ENCODE measurements at places on chromosomes 12 and 14. TPM values are rescaled to one million over a fixed set of nuclear protein-coding genes. Genes with fewer than 3 reads are reported as not detected.

DNA sequence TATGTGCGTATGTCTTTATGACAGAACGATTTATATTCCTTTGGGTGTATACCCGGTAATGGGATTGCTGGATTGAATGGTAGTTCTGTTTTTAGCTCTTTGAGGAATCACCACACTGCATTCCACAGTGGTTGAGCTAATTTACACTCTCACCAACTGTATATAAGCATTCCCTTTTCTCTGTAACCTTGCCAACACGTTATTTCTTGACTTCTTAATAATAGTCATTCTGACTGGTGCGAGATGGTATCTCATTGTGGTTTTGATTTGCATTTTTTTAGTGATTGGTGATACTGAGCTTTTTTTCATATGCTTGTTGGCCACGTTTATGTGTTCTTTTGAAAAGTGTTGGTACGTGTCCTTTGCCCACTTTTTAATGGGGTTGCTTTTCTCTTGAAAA lies 49.7 kb downstream of the FRS2 start:
- DNase-seq, result no peak

DNA sequence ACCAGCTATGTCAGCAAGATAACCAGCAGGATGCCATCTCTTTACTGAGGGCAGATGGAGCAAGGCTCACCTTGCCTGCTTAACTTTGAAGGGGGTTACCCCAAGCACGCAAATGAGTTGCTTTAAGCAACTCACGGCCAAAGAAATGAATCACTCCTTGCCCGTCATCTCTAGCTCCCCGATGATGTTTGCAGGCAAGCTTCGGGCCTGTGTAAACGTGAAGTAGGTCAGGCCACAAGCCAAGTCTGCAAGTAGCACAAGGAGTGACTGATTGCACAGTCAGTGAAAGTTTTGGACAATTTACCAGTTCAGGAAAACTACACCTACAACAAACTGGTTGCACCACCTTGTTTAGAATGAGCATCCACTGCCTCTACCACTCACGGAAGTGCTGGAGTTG lies 699.7 kb upstream of the TBX3 start:
- DNase-seq, result no peak

- no peak for DNase-seq
Observed at GRCh38 chr12:49843411-49843810, 505 bp upstream of the BCDIN3D start.

GRCh38 chr14:93946104-93946503 lies 19.0 kb downstream of the FAM181A start:
- DNase-seq, result no peak

GRCh38 chr14:22973217-22974032 lies 8.9 kb downstream of the AJUBA start:
- DNase-seq, result no peak

CCDC177 gene
- not detected for total RNA-seq

CD4 gene
- total RNA-seq, result 20.6 TPM

DNA sequence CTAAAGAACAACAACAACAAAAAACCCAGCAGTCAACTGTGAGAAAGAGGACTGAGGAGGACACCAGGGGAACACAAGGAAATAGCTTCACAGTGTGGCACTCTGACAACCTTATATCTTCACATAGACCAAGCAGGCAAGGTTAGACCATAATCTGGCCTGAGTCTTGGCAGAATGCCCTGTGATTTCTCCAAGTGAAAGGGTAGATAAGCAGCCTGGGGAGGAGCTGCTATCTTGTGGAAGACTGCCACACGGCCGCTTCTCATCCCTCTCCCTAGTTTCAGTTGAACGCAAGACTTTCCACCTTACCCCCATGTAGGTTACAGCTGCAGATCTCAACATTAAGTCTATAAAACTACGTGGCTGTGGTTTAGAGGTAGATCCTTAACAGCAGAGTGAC lies 3.7 kb downstream of the SLC25A21 start:
- DNase-seq, result no peak

DNA sequence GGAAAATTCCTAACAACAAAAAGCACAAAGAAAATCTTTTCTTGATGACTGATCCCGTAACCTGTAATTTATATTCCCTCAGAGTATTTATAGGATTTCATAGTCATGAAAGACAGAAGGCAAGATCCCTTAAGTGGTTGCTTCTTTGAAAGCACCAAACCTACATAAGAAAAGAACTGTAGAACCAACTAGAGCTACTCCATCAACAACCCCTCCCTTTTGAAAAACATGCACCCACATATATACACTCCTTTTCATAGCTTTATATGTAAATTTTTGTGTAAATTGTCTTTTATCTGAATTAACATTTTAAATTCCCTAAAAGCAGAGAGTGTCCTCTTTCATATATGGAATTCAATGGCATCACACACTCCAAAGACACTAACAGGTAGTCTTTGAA lies 215.3 kb downstream of the CEP128 start:
- no peak for DNase-seq

DNA sequence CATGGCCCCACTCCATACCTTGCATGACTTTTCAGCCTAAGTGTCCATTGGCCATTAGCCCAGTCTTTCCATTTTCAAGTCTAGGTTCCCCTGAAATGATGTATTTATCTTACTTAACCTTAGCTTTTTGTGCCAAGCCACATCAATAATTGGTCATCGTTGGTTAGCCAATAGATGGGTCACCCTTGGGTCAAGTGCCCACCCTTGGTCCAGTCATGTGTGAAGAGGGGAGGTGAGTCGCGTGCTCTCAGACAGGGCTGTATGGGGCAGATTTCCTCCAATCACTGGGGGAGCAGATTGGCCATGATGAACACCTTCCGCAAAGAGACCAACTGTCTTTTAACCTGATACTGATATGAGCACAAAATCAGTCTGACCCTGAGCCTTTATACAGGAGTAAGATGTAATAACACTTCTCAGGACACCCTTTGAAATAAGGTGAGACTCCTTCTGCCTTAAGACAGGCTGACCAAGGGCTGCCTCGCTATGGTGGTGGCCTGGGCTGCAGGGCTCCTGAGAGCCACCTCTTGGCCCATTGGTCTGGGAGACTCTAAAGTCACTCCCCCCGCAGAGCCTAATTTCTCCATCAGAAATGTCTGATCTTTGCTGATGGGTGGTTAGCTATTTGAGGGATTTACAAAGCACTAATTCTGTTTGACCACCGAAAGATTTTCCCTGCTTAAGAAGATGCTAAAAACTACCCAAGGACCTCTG lies 143.2 kb downstream of the ZFP36L1 start:
- DNase-seq, result peak; percentile 38

YBX3 gene
- total RNA-seq, result 371 TPM

- no peak for DNase-seq
Observed at GRCh38 chr14:49971156-49972130, 78.6 kb downstream of the ARF6 start.

DNA sequence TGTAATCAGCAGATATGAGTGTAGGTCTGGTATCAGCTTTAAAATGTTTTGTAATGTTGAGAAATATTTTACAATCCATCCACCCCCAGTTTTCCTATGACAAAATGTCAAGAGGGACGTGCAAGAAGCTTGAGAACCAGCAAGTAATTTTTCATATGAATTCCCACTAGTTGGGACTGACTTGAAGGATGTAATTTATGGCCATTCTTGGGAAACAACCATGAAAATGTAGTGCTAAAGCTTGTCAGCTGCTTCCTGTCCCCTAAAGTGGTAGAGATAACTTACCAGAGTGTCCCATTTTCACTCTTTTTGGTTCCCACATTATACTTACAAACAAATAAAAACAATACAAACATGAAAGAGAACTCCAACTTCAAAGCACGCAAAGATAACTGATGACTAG lies 63.9 kb downstream of the RERG start:
- no peak for DNase-seq

GRCh38 chr14:55122440-55122986 lies 6.5 kb upstream of the LGALS3 start:
- DNase-seq, result no peak

KERA gene
- 0.18 TPM for total RNA-seq

DNA sequence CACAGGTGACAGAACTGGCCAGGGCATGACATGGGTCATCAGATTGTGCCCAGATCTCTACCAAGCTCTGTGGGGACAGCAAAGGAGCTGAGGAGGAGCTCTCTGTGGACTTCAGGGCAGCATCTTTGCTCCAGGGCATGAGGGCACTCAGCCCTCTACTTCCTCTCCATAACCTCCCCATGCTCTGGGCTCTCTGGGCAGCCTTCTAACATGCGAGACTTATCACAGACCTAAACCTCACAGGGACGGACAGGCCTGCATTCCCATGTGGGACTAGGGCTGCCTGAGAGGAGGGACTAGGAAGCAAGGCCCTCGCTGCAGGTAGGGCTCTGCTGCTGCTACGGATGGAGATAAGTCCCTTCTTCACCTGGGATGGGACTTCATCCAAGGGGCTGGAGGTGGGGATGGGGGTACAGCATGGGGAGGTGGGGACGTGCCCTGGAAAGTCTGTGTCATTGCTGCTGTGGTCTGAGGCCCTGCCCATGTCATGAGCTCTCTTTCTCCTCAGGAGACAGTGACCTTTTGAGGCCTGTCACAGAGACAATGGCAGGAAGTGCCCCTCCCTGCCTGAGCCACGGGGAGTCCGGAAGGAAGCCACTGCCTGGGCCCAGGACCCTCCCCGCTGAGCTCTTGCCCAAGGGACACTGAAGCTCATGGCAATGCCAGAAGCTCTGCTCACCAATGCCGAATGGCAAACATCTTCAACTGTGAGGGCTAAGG lies 44.1 kb downstream of the PITPNM2 start:
- DNase-seq, result no peak

DNA sequence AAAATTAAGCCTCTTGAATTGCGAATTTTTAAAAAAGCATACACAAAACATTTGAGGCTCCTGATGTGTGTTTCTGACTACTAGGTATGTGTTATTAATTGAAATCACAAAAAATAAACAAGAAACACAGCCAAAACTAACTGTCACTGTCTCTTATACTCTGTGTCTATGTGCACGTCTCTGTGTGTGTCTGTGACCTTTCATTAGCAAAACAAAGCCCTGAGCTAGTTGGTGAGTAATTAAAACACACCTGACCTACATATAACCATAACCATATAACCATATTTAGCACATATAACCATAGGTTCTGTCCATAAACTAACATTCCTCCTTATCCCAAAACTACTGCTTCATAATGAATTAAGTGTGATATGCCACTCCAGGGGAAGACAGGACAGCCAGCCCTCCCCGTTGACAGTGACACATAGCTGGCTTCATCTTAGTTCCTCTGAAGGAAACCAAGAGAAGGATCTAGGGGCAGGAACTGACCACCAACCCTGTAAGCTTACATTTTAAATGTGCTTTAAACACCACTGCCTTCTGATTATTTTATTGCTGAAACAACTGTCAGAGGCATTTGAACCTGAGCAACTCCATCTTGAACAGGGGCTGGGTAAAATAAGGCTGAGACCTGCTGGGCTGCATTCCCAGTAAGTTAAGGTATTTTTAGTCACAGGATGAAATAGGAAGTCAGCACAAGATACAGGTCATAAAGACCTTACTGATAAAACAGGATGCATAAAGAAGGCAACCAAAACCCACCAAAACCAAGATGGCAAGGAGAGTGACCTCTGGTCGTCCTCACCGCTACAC lies 106.7 kb downstream of the PPP2R5E start:
- no peak for DNase-seq

DNA sequence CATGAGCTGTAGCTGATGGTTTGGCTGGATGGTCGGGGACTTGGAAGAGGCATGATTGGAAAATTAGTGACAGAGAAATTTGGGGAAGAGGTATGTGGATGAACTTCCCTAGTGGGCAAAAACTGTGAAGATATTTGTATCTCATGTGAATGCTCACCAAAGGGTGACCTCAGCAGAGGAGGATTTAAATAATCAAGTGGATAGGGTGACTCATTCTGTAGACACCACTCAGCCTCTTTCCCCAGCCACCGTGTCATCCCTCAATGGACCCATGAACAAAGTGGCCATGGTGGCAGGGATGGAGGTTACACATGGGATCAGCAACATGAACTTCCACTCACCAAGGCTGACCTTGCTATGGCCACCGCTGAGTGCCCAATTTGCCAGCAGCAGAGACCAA lies 60.8 kb upstream of the KRAS start:
- DNase-seq, result no peak

RNASE3 gene
- 0.71 TPM for total RNA-seq

DNA sequence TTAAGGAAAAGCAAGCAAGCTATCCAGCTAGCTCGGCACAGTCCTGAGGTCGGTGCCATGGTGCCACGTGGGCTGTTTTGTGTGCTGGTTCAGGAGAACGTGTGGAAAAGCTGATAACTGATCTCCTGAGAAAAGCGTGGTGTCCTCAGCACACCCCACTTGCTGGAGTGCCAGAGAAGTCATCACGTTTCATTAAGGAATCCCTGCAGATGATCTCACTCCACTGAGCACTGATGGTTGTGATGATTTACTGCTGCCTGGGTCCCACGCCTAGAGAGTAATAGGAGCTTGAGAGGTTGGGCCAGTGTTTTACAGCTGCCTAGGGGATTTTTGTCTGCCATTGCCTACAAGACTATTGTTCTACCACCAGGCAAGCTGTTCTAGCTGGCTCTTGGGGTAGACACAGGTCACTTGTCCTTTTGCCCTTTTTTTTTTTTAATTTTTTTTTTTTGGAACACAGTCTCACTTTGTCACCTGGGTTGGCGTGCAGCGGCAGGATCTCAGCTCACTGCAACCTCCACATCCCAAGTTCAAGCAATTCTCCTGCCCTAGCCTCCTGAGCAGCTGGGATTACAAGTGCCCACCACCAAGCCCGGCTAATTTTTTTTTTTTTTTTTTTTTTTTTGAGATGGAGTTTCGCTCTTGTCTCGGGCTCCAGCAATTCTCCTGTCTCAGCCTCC lies 42.3 kb upstream of the EVL start:
- no peak for DNase-seq

INHBC gene
- not detected for total RNA-seq

DNA sequence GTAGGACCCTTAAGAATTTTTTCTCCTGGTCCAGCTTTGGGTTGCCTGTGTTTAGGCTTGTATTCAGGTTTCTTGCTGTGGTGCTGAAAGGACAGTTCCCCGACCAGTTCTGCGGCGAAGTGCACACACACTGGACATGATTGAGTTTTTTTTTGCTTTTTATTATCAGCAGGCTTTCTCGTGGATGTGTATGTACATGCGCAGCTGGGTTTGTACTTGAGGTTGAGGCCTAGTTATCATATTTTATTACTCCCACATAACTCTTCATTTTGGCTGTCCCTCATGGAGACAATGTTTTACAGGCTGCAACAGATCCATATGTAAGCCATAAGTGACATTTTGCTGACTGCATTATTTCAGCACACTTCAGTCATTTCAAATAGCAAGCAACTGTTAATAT lies 2.5 kb downstream of the SCN8A start:
- DNase-seq, result no peak

DNA sequence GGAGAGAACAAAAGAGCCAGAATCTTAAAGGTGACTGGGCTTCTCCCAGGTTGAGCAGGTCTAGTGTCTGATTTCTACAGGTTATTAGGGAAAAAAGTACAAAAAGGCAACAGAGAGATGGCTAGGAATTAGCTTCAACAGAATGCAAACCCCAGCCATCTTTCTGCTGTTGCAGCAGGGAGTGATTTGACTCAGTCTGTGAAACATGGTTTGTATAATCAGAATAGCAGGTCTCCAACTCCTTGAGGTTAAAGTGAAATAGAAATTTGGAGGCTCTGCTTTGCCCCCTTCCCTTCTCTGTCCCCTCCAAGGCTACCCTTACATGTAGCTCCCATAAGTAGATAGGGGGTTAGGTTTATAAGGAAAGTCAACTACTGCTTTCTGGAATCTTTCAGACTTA lies 105.8 kb downstream of the AKAP6 start:
- no peak for DNase-seq

- no peak for DNase-seq
Observed at GRCh38 chr14:34782031-34782430, 67.6 kb upstream of the CFL2 start.
